ENCODE measurements at places on chromosomes 1 and 21. TPM values are rescaled to one million over a fixed set of nuclear protein-coding genes. Genes with fewer than 3 reads are reported as not detected.

DNA sequence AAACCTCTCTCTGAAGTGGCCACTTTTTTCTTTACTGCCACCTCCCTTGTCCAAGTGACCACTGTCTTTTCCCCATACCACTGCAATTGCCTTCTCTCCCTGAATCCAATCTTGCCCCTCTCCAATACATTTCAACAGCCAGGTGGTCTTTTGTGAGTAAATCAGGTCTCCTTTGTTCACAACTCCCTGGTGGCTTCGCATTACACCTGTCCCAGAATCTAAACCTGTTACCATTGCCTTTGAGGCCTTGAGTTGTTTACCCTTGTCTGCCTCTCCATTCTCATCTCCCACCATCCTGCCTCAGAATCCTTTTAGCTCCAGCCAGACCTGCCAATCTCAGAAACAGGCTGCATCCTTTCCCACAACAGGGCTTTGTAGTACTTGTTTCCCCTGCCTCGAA is 21.8 kb upstream of the DYNLT5 start:
- H3K27ac ChIP-seq = no peak overlapping the region
- H3K4me1 ChIP-seq = peaks cover 19% of the 10 kb centered on the region
- H3K36me3 ChIP-seq = no peaks in the 10 kb centered on the region
- no peak overlapping the region for H3K4me3 ChIP-seq
- peaks cover 11% of the 10 kb centered on the region for H3K27me3 ChIP-seq

The CNIH3 gene
- 1.3 TPM for total RNA-seq

The BSDC1 gene
- total RNA-seq = 26.5 TPM

GRCh38 chr1:235423214-235423652 is 56.0 kb downstream of the TBCE start:
- no peaks in the 10 kb centered on the region for H3K27me3 ChIP-seq
- peak overlapping the region; percentile 32 for H3K27ac ChIP-seq
- H3K4me1 ChIP-seq = peaks cover 19% of the 10 kb centered on the region
- peaks cover 2% of the 10 kb centered on the region for H3K36me3 ChIP-seq
- peak overlapping the region; percentile 3 for H3K4me3 ChIP-seq
- peak; percentile 52 for DNase-seq

- peaks cover 23% of the 10 kb centered on the region for H3K36me3 ChIP-seq
- H3K27ac ChIP-seq = no peak overlapping the region
- H3K4me3 ChIP-seq = no peak overlapping the region
- peaks cover 25% of the 10 kb centered on the region for H3K4me1 ChIP-seq
- no peak for DNase-seq
Measured at GRCh38 chr1:167429612-167430011, 88.7 kb downstream of the CD247 start.

The LRRC38 gene
- total RNA-seq = not detected

The KRTAP21-2 gene
- not detected for total RNA-seq

DNA sequence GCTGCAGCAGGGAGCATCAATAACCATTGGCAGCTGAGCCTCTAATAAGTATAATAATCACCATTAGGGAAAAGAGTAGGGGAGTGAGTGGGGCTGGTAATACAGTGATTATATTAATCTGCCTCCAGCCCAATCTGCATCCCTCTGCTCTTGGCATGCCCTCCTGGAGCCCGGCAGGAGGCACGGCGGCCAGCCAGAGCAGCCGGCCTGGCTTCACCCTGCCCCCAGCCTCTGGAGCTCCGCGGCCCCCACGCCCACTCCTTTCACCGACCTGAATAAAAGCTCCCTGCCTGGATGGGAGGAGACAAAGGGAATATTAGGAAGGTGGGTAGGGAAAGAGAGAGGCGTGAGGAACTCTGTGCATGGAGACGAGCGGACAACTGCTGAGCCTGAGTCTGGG is 28.3 kb downstream of the OPTC start:
- no peaks in the 10 kb centered on the region for H3K4me1 ChIP-seq
- H3K27ac ChIP-seq = no peak overlapping the region
- no peak for DNase-seq
- no peaks in the 10 kb centered on the region for H3K36me3 ChIP-seq

The DNTTIP2 gene
- 117 TPM for total RNA-seq

GRCh38 chr1:173616859-173617258 is 14.0 kb upstream of the SLC9C2 start:
- no peak overlapping the region for H3K27ac ChIP-seq
- no peaks in the 10 kb centered on the region for H3K4me1 ChIP-seq
- DNase-seq = no peak
- H3K4me3 ChIP-seq = no peak overlapping the region

DNA sequence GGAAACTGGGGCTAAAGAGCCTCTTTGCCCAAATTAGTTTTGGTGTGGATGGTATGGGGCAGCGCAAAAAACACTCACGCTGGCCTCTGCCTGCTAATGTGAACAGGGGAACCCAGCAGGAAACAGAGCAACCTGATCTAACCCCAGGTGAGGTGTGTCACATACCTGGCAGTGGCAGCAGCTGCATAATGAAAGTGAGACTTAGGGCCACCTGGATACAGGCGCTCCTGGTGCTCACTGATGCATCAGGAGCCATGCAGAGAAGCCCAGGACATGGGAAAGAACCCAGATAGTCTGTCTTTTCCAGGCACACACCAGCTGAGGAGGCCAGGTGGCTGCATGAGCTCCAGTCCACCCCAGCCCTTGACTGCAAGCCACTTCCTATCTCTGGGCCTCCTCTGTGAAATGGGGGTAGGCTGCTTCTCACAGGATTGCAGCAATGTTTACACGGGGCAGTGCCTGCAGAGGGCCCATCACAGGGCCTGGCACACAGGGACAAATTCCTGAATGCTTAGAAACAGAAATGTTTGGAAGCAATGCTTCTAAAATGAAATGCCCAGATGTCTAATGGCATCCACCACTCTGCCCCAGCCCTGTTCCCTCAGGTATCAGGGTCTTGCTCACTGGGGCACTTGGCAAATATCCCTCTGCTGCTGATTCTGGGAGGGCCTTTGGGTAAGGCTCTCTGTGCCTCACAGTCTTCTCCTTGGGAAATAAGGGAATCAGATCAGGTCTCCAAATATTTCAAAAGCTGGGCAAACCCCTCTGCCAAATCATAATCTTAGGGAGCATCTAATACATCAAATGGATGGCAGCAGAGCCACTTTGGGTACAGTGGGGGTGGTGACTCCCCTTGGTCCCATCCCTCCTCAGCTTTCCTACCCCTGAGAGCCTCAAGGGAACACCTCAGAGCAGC is 19.9 kb downstream of the DHCR24 start:
- H3K27ac ChIP-seq = no peak overlapping the region
- H3K4me1 ChIP-seq = no peaks in the 10 kb centered on the region
- no peaks in the 10 kb centered on the region for H3K27me3 ChIP-seq
- DNase-seq = no peak
- H3K36me3 ChIP-seq = peaks cover 20% of the 10 kb centered on the region
- no peak overlapping the region for H3K4me3 ChIP-seq

GRCh38 chr1:101017448-101017847 is 8.1 kb downstream of the DPH5 start:
- peaks cover 32% of the 10 kb centered on the region for H3K4me1 ChIP-seq
- peaks cover 69% of the 10 kb centered on the region for H3K36me3 ChIP-seq
- DNase-seq = no peak
- no peak overlapping the region for H3K27ac ChIP-seq

The SLC5A9 gene
- total RNA-seq = not detected

- no peaks in the 10 kb centered on the region for H3K27me3 ChIP-seq
- H3K27ac ChIP-seq = no peak overlapping the region
- no peaks in the 10 kb centered on the region for H3K4me1 ChIP-seq
- DNase-seq = no peak
- H3K36me3 ChIP-seq = no peaks in the 10 kb centered on the region
Measured at GRCh38 chr21:45991606-45992300, 10.2 kb downstream of the COL6A1 start.

GRCh38 chr1:153608089-153608682 is 4.8 kb downstream of the S100A16 start:
- no peaks in the 10 kb centered on the region for H3K27me3 ChIP-seq
- peaks cover 2% of the 10 kb centered on the region for H3K4me1 ChIP-seq
- H3K36me3 ChIP-seq = no peaks in the 10 kb centered on the region
- DNase-seq = no peak
- H3K4me3 ChIP-seq = no peak overlapping the region
- H3K27ac ChIP-seq = no peak overlapping the region

The LGR6 gene
- 0.06 TPM for total RNA-seq

The C8B gene
- not detected for total RNA-seq

GRCh38 chr1:166675213-166675612 is 164.1 kb upstream of the POGK start:
- no peak overlapping the region for H3K27ac ChIP-seq
- peaks cover 11% of the 10 kb centered on the region for H3K4me1 ChIP-seq
- no peaks in the 10 kb centered on the region for H3K36me3 ChIP-seq
- no peak overlapping the region for H3K4me3 ChIP-seq
- H3K27me3 ChIP-seq = no peaks in the 10 kb centered on the region

- no peak overlapping the region for H3K4me3 ChIP-seq
- peaks cover 12% of the 10 kb centered on the region for H3K4me1 ChIP-seq
- no peaks in the 10 kb centered on the region for H3K36me3 ChIP-seq
- DNase-seq = no peak
- no peak overlapping the region for H3K27ac ChIP-seq
Measured at GRCh38 chr1:45023663-45024062, 11.6 kb downstream of the UROD start.

The TSPEAR gene
- total RNA-seq = not detected

The MYCL gene
- total RNA-seq = 0.08 TPM

DNA sequence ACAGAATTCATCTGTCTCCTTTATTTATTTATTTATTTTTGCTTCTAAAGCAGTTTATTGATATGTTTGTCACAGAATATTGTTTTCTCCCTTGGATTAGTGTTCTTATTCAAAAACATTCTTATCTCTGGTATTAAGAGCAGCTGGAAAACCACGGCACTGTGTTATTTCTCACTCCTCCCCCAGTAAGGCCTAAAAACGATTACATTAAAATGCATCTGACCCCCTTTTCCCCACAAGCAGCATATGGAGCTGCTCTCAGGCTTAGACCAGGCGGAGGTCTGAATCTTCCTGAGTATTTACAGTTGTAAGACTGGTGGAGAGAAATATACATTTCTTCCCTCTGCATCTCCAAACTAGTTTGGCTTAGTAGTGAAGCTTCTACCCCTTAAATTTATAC is 86.8 kb downstream of the HLX start:
- no peak overlapping the region for H3K27ac ChIP-seq
- H3K27me3 ChIP-seq = peaks cover 3% of the 10 kb centered on the region
- H3K4me1 ChIP-seq = no peaks in the 10 kb centered on the region
- no peak for DNase-seq
- no peak overlapping the region for H3K4me3 ChIP-seq
- H3K36me3 ChIP-seq = no peaks in the 10 kb centered on the region

- H3K27ac ChIP-seq = no peak overlapping the region
- no peak overlapping the region for H3K4me3 ChIP-seq
- no peak for DNase-seq
- H3K27me3 ChIP-seq = no peaks in the 10 kb centered on the region
- H3K36me3 ChIP-seq = peaks cover 20% of the 10 kb centered on the region
- H3K4me1 ChIP-seq = peaks cover 7% of the 10 kb centered on the region
Measured at GRCh38 chr1:230201445-230201844, 134.4 kb downstream of the GALNT2 start.

DNA sequence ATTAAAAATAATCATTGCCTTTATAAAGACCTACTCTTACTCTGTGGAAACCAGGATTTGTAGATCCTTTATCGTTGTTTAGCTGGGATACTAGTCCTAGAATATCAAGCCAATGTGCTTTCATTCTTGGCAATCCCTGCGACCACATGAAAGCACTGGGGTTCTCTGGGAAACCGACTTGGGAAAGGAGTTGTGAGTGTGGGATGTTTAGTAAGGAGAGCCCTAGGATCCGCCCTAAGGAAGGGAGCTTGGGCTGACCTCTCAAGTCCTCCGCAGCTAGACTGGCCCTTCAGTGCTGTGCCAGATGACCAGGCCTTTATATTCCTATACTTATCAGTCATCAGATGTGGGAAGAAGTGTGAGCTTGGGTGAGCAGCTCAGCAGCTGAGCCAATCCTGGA is 5.2 kb upstream of the KRTAP19-8 start:
- no peak overlapping the region for H3K27ac ChIP-seq
- H3K36me3 ChIP-seq = no peaks in the 10 kb centered on the region
- H3K4me3 ChIP-seq = no peak overlapping the region
- DNase-seq = no peak
- H3K27me3 ChIP-seq = peaks cover 4% of the 10 kb centered on the region
- no peaks in the 10 kb centered on the region for H3K4me1 ChIP-seq

- H3K27me3 ChIP-seq = no peaks in the 10 kb centered on the region
- no peak for DNase-seq
- H3K27ac ChIP-seq = no peak overlapping the region
Measured at GRCh38 chr1:54149734-54150133, 3.1 kb downstream of the CDCP2 start.

DNA sequence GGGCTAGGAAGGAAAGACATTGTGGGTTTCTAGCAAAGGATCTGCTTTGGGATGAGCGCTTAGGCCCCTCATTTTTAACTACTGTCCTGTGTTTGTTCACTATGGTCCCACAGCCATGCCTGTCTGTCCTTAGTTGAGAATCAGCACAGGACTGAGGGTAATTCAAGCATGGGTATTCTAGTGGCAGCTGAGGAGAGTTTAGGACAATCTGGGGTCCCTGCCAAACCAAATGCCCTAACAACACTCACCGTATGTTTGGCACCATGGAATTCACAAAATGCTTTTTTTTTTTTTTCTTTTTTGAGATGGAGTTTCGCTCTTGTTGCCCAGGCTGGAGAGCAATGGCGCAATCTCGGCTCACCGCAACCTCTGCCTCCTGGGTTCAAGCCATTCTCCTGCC is 10.4 kb downstream of the ARHGEF11 start:
- H3K27ac ChIP-seq = no peak overlapping the region
- DNase-seq = no peak
- peaks cover 23% of the 10 kb centered on the region for H3K27me3 ChIP-seq
- no peaks in the 10 kb centered on the region for H3K4me1 ChIP-seq
- H3K4me3 ChIP-seq = no peak overlapping the region

- no peak for DNase-seq
- H3K27ac ChIP-seq = no peak overlapping the region
- no peaks in the 10 kb centered on the region for H3K4me1 ChIP-seq
- H3K4me3 ChIP-seq = no peak overlapping the region
- no peaks in the 10 kb centered on the region for H3K27me3 ChIP-seq
- no peaks in the 10 kb centered on the region for H3K36me3 ChIP-seq
Measured at GRCh38 chr1:172206256-172206655, 214.2 kb upstream of the C1orf105 start.

DNA sequence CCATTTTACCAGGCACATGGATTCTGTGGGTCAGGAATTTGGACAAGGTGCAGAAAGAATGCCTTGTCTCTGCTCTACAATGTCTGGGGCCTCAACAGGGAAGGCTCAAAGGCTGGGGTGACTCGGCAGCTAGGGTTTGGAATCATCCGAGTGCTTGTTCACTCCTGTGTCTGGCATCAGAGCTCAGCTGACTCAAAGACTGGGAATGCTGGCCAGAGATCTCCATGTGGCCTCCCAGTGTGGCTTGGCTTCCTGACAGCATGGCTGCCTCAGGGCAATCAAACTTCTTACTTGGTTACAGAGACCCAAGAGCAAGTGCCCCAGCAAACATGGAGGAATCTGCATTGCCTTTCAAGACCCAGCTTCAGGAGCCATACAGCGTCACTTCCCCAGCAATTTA is 110.5 kb downstream of the TOMM20 start:
- H3K27ac ChIP-seq = peak overlapping the region; percentile 78
- no peaks in the 10 kb centered on the region for H3K27me3 ChIP-seq
- DNase-seq = no peak
- H3K4me1 ChIP-seq = peaks cover 68% of the 10 kb centered on the region

The DYRK3 gene
- 5.3 TPM for total RNA-seq

The ILDR2 gene
- 6.6 TPM for total RNA-seq

GRCh38 chr21:17003258-17003615 is 509.6 kb upstream of the CXADR start:
- no peak overlapping the region for H3K4me3 ChIP-seq
- no peaks in the 10 kb centered on the region for H3K36me3 ChIP-seq
- H3K4me1 ChIP-seq = no peaks in the 10 kb centered on the region
- no peak for DNase-seq
- H3K27ac ChIP-seq = no peak overlapping the region

The CRB1 gene
- total RNA-seq = not detected

Measured in activated naive CD8-positive, alpha-beta T cell treated with anti-CD3 and anti-CD28 coated beads for 36 hours (primary cell).